ENCODE measurements at places on chromosomes 3 and 15. TPM values are rescaled to one million over a fixed set of nuclear protein-coding genes. Genes with fewer than 3 reads are reported as not detected.

DNA sequence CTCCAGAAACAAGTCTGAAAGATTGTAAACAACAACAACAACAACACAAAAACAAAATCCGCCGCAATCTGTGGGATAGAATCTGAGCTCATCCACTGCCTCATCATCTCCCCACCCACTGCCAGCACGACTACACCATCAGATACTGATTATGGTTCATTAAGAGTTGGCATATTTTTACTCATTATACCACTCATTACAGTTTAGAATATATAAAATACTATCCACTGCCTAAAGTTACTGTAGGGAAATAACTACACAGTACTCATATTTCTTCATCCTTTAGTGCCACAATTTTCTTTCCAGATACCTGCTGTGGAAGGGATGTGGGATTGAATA lies 152.5 kb upstream of the PEX5L start:
- no peak for DNase-seq

- DNase-seq, result no peak
Observed at GRCh38 chr3:73427048-73427706, 197.6 kb downstream of the PDZRN3 start.

- DNase-seq, result no peak
Observed at GRCh38 chr15:71532994-71533393, 277.4 kb upstream of the NR2E3 start.

- DNase-seq, result no peak
Observed at GRCh38 chr15:49301562-49301961, 121.5 kb upstream of the FGF7 start.

- DNase-seq, result no peak
Observed at GRCh38 chr15:50181201-50181968, 611 bp upstream of the SLC27A2 start.

- DNase-seq, result no peak
Observed at GRCh38 chr3:190258634-190259033, 63.6 kb downstream of the CLDN1 start.

GRCh38 chr3:189372243-189372642 lies 200.5 kb downstream of the TPRG1 start:
- DNase-seq, result no peak

- DNase-seq, result no peak
Observed at GRCh38 chr15:101172501-101173071, 79.3 kb downstream of the CHSY1 start.

GRCh38 chr3:156725682-156726081 lies 51.3 kb downstream of the TIPARP start:
- no peak for DNase-seq

GRCh38 chr15:36110659-36110993 lies 468.8 kb upstream of the CDIN1 start:
- DNase-seq, result no peak

DNA sequence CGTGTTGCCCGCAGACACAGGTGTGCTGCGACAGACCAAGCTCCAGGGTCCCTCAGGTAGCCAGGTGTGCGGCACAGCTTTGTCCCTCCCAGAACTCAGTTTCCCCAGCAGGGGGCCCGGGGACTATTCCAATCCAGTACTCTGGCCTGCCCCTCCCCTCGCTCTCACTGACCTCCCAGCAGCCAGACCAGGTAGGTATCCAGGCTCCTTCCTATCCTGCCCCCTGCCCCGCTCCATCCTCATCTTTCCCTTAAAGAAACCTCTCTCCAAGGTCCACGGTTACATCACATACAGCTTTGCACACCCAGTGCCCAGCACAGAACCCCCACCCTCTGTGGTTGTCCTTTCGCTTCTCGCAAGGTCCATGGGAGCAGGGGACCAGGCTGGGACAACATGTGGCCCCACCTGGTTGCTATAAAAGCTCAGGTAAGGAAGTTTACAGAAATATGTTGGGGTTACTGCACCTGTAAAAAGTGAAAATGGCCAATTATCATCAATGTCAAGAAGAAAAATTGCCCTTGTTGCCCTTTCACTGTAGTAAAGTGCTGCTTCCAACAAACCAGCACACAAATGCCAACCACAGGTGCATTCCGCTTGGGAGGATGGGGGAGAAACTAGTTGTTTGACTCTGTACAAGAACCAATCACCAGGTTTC lies 7.3 kb upstream of the CYP11A1 start:
- no peak for DNase-seq

DNA sequence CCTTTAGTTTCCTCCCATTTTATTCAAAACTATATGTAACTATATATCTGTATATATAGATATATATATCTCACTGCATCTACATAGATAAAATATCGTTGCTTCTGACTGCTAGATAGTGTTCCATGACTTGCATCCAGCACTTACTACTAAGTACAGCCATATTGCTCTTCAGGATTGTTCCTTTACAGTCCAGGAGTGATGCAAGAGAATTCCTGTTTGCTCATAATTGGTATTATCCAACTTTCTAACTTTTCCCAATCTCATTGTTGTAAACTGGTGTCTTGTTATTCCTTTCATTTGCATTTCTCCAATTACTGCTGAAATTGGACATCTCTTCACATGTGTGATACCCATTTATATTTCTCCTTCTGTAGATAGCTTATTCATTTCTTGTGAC lies 99.8 kb upstream of the STRIT1 start:
- no peak for DNase-seq

- no peak for DNase-seq
Observed at GRCh38 chr3:15505479-15506165, 15.9 kb downstream of the COLQ start.

GRCh38 chr3:103055021-103055520 lies 620.3 kb downstream of the ZPLD1 start:
- no peak for DNase-seq

GRCh38 chr15:74200412-74200815 lies 2.2 kb downstream of the STRA6 start:
- DNase-seq, result no peak

GRCh38 chr3:134810850-134811249 lies 15.8 kb downstream of the EPHB1 start:
- no peak for DNase-seq

- DNase-seq, result no peak
Observed at GRCh38 chr3:154389861-154390260, 40.1 kb downstream of the GPR149 start.

The POC1A gene
- 22.7 TPM for total RNA-seq

The ADAMTS17 gene
- total RNA-seq, result 1.2 TPM

The LTF gene
- total RNA-seq, result not detected

The SPATA12 gene
- not detected for total RNA-seq

The KPNA1 gene
- total RNA-seq, result 58.6 TPM

The NR1I2 gene
- total RNA-seq, result 0.35 TPM

The GRIP2 gene
- not detected for total RNA-seq

The MOBP gene
- total RNA-seq, result not detected

The CORO2B gene
- not detected for total RNA-seq

The DAZL gene
- 0.18 TPM for total RNA-seq

The DPPA2 gene
- total RNA-seq, result not detected

The FGF7 gene
- total RNA-seq, result not detected

The CLRN1 gene
- not detected for total RNA-seq

The UBAP1L gene
- total RNA-seq, result 3.5 TPM

The HRG gene
- total RNA-seq, result not detected

The SLC22A14 gene
- not detected for total RNA-seq
